ENCODE measurements at places on chromosomes 6 and 20. TPM values are rescaled to one million over a fixed set of nuclear protein-coding genes. Genes with fewer than 3 reads are reported as not detected.

The SLCO4A1 gene
- polyA plus RNA-seq: 26.3 TPM

The RIN2 gene
- 13.4 TPM for polyA plus RNA-seq

The SNAP91 gene
- 0.60 TPM for polyA plus RNA-seq

The IGF2R gene
- 3.6 TPM for polyA plus RNA-seq

The ZSCAN31 gene
- polyA plus RNA-seq: 3.6 TPM

The RBM12 gene
- 23.1 TPM for polyA plus RNA-seq

The VGLL2 gene
- polyA plus RNA-seq: not detected

The STX11 gene
- 3.5 TPM for polyA plus RNA-seq

The PXDC1 gene
- polyA plus RNA-seq: 9.1 TPM

The RBM24 gene
- polyA plus RNA-seq: 1.8 TPM

The CFAP61 gene
- polyA plus RNA-seq: 0.60 TPM

The TP53TG5 gene
- not detected for polyA plus RNA-seq

The CST5 gene
- polyA plus RNA-seq: not detected

The SERINC3 gene
- 21.0 TPM for polyA plus RNA-seq

The ENTPD6 gene
- 117 TPM for polyA plus RNA-seq

The NPEPL1 gene
- 10.6 TPM for polyA plus RNA-seq

The NRN1 gene
- 1.4 TPM for polyA plus RNA-seq

The ELOVL4 gene
- not detected for polyA plus RNA-seq

The LRRC1 gene
- polyA plus RNA-seq: 29.9 TPM

The RIMS1 gene
- polyA plus RNA-seq: not detected

The JPH2 gene
- 0.60 TPM for polyA plus RNA-seq

The TMEM200A gene
- 6.3 TPM for polyA plus RNA-seq

The HCK gene
- polyA plus RNA-seq: 17.5 TPM

The POPDC3 gene
- polyA plus RNA-seq: not detected

The TREM1 gene
- polyA plus RNA-seq: 0.74 TPM

The FAM209B gene
- not detected for polyA plus RNA-seq

The SRSF12 gene
- 0.36 TPM for polyA plus RNA-seq

The TFAP2C gene
- polyA plus RNA-seq: 0.99 TPM

The DDX43 gene
- polyA plus RNA-seq: not detected

The BPIFB4 gene
- not detected for polyA plus RNA-seq

The B3GAT2 gene
- polyA plus RNA-seq: 0.23 TPM
